KBM-7 (cell line): ENCODE measurements at places on chromosomes 4 and X.

DNA sequence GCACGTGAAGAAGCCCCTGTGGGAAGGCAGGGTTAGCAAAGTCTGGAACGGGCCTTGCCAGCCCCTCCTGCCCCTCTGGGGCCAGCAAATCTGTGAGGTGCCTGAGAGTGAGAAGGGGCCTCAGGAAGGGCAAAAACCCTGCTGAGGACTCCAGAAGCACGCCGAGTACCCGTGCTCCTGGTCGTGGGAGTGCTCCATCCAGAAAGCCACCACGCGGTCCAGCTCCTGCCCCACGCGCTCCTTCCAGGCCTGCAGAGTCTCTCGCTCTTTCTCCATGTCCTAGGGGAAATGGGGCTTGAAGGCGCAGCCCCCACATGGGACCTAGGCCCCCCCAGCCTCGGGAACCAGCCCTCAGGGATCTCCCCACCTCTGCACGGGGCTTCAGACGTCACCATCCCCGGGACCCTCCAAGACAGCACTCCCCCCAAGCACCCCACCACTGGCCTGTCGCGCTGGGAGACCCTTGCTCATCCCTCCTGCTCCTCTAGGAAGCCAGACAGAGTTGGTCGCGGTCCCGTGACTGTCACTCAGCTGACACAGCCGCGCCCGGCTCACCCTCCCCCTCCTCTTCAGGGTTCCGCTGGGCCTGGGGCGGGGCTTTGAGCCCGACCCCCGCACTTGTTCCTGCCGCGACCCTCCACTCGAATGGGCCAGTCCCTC is at the start of gene RENBP:
TSS of gene RENBP (minus strand) at position 504 of the 660 bp plus-strand sequence. CDS start at position 471, 33 bp downstream.
- DNase-seq = peak; percentile 66

DNA sequence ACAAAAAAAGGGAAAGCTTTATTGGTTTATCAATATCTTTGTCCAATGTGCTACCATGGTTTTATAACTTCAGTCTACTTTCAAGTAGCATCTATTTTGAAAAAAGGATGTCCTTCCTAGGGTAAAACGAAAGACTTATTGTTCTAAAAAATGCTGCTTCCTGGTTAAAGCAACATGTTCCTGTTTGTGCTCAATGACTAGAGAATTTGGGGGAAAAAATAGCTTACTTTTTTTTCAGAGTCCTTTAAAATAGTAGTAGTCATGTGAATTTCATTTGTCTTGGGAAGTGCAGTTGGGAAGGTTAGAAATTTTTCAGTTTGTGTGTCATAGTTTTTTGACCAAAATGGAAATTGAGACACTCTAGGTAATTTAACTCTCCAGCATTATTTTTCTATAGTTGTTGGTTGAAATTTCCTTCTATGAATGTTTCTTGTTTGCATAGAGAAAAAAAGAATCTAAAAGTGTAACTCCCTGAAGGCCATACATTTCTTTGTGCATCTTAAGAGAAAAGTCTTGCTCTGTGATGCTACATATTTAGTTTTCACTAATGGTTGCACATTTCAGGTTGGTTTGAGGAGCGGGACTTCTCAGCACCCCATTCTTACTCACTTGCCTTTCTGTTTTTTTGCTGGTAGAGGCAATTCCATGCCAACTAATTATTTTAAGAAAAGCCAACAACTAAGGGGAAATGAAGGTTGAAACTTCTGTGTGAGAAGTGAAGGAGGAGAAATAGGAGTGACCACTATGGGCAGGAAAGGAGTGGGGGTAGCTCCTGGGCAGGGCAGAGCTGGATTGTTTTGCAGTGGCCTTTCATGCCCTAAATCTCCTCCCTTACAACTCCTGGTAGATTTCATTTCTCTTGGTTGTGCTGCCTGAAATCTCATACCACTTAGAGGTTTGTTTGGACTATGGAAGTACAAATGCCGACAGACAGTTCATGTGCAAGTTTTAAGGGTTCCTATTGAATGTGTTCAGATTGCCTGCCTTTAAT is 76.4 kb downstream of the RAPGEF2 start:
- no peak for DNase-seq

DNA sequence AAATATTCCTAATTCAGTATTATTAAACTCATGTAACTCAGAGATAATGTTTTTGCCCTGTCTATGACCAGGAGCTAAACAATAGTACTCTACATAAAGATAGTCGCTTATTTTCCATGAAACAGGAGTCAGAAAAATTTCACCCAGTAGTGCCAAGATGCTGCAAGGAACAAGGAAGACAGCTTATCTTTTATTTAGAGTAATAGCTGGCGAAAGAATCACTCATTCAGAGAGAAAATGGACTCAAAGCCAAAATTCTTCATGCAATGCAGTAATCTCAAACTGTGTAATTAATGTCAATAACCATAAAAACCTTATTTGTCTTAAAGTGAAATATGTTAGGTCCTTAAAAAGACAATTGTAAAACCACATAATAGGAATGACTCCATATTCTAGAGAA is 477.8 kb downstream of the ANKRD50 start:
- no peak for DNase-seq

- peak; percentile 9 for DNase-seq
Observed at GRCh38 chr4:159142241-159142640, 39.4 kb downstream of the RAPGEF2 start.

DNA sequence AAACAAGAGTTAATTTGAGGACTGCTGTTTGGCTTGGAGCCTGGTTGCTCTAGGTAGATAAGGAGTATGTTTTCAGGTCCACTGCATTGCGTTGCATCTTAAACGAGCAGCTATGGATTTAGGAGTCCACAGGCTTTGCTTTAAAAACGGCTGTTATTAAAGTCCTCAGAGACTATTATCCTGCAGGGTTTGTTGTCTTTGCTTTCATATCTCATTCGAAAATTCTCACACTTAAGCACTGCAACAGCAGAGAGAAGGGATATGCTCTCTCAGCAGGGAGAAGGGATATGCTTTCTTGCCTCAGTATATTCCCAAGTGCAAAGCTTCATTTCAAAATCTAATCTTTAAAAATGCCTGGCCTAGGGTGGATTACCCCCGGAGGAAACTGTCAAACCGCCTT is 444.7 kb upstream of the FTHL17 start:
- no peak for DNase-seq

GRCh38 chrX:123756320-123756719 is 23.5 kb upstream of the THOC2 start:
- DNase-seq = no peak

DNA sequence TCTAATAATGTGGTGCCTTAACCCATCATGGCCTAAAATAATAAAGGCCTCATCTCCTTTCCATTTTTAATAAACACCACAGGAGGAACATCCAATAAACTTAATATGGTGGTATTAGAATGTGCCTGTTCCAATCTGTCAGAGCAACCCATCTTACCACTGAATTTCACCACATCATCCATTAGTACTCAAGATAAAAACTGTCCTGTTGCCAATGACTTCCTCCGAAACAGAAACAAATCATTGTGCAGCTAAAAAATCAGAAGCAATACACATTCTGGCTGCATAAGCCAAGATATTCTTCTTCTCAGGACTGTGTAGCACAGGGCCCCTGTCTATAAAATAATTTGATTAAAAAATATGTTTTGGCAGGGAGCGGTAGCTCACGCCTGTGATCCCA is 18.5 kb downstream of the TLR10 start:
- DNase-seq = no peak

GRCh38 chr4:185713272-185713671 is 98.7 kb downstream of the SORBS2 start:
- DNase-seq = no peak

GRCh38 chr4:2962614-2963174 is 512 bp downstream of the NOP14 start:
- no peak for DNase-seq
